ENCODE measurements at places on chromosomes 3 and 15.

GRCh38 chr3:186965141-186965879 is 35.0 kb downstream of the ST6GAL1 start:
- no peak for DNase-seq

GRCh38 chr3:42526616-42527367 is 24.3 kb downstream of the VIPR1 start:
- DNase-seq = no peak

- DNase-seq = no peak
Observed at GRCh38 chr15:79186616-79187015, 95.9 kb upstream of the ANKRD34C start.

DNA sequence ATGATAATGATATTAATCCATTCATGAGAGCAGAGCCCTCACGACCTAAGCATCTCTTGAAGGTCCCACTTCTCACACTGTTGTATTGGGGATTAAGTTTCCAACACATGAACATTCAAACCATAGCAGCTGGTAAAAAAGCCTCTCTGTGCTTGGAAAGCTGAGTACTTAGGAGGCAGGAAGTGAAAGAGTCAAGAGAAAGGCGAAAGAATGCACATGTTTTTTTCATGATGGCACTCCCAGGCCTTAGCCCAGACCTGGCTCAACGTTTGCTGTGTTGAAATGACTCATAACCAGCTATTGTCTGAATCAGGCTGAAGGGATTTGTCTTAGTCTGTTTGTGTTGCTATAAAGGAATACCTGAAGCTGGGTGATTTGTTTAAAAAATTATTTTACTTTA is 84.4 kb upstream of the RGMA start:
- DNase-seq = no peak

- no peak for DNase-seq
Observed at GRCh38 chr15:101142711-101143110, 109.1 kb downstream of the CHSY1 start.

GRCh38 chr15:33872416-33873106 is 95.7 kb upstream of the CHRM5 start:
- no peak for DNase-seq

- no peak for DNase-seq
Observed at GRCh38 chr15:64665179-64665578, 110.2 kb downstream of the RBPMS2 start.

DNA sequence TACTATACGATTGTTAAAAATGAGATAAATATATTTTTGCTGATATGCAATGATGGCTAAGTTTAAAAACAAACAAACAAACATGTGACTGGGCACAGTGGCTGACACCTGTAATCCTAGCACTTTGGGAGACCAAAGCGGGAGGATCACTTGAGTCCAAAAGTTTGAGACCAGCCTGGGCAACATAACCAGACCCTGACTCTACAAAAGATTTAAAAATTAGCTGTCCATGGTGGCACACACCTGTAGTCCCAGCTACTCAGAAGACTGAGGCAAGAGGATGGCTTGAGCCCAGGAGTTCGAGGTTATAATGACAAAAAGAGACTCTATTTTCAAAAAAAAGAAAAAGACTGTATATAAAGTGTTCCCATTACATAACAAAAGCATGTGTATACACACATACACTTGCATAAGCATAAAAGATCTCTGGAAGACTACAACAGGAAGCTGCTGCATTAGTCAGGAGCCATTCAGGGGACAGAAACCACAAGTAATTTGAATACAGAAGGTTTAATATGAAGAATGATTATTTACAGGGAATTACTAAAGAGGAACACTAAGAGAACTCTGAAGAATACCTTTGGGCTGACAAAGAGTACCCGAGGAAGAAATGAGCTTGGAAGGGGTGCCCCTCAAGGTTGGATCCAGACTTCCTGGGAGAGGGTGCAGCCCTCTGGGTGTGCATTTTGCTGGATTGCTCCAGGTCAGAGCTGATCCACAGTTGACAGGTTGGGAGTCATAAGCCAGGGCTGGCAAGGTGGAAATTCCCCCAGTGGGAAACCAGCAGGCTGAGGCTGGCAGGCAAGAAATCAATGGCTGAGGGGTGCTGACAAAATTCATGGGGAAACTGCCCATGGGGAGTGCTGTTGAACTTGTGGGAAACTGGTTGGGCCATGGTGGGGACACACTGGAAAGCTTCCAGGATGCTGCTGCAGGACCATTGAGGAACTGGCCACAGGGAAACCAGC is 9.3 kb upstream of the TM4SF18 start:
- no peak for DNase-seq

DNA sequence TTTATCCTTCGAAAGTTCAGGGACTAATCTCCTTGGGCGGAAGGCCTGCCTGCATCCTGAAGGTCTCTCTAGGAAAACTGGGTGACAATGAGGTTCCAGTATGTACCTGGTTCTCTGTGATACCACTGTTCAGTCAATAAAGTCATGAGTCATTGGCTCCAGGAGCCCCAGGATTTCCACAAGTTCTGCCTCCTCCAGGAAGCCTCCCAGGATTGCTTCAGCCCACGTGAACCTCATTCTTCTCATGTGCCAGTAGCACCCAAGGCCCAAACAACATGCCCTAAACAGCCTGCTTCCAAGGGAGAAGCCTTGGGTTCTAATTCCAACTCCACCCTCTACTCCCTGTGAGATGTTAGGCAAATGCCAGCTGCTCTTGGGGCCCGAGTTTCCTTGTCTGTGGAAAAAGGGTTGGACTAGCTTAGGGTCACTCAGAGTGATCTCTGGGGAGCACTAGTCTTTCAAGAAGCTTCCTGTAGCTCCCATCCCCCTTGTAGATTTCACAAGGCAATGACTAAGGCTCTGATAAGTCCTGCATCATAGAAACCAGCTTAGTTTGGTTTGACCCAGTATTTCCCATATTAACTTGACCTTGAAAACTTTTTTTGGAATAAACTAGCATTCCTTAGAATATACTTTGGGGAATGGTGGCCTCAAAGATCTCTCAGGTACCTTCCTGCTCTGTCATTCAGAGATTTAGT is 118.3 kb upstream of the ATP2B2 start:
- DNase-seq = no peak

GRCh38 chr3:112857526-112857925 is 10.9 kb upstream of the CD200R1L start:
- DNase-seq = no peak

GRCh38 chr3:49276475-49277382 is at the start of gene C3orf62:
Gene C3orf62, minus strand, starts transcription at chr3:49277232. Its CDS starts 360 bp downstream, at chr3:49276872.
- peak; percentile 94 for DNase-seq

DNA sequence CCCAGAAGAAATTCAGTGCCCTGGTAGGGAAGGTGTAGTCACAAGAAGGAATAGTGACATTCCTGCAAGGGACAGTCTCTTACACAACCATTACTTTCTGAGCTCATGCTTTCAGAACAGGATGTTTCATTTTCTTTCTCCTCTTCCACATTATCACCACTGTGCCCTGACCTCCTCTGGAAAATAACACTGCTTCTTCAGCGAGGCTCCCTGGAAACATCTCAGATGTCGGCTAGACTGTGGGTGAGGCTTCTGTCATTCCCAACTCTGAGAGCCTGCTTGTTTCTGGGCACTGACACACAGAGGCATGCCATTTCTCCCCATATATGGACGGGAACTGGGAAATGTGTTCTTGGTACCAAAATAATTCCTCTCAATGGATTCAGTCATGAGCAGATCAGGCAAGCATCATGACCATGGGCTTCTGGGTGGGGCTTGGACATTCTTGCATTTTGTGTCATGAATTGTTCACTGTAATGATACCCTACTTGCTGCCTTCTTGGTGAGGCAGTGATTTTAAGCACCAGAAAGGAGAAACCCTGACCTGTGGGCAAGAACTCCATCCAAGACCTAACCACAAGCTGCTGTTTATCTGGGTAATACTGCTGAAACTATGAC is 14.3 kb upstream of the TNFAIP8L3 start:
- DNase-seq = peak; percentile 48

DNA sequence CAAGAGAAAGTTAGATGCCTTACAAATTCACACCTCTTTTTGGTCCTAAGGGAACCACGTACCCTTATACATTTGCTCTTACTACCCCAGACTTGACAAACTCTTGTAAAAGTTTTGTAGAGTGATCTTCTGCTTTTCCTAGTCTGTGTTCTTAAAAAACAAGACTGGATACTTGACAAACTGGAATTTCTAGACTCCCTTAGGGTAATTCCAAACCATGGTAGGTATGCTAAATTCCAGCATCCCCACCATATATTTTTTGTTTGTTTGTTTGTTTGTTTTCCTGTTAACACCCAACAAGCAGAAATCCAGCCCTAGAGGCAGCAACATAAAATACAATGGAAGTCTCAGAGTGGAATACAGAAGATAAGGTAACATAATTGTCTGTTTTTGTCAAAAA is 280.7 kb upstream of the NR2F2 start:
- no peak for DNase-seq

DNA sequence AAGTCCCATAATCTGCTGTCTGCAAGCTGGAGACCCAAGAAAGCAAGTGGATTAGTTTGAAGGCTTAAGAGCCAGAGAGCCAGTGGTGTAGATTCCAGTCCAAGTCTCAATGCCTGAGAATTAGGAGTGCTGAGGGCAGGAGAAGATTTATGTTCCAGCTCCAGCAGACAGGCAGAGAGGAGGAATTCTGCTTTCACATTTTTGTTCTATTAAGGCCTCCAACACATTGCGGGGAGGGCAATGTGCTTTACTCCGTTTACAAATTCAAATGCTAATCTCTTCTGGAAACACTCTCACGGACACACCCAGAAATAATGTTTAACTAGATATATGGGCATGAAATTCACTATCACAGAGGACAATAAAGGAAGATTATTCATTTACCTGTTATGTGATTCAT is 54.0 kb downstream of the DPH6 start:
- no peak for DNase-seq

DNA sequence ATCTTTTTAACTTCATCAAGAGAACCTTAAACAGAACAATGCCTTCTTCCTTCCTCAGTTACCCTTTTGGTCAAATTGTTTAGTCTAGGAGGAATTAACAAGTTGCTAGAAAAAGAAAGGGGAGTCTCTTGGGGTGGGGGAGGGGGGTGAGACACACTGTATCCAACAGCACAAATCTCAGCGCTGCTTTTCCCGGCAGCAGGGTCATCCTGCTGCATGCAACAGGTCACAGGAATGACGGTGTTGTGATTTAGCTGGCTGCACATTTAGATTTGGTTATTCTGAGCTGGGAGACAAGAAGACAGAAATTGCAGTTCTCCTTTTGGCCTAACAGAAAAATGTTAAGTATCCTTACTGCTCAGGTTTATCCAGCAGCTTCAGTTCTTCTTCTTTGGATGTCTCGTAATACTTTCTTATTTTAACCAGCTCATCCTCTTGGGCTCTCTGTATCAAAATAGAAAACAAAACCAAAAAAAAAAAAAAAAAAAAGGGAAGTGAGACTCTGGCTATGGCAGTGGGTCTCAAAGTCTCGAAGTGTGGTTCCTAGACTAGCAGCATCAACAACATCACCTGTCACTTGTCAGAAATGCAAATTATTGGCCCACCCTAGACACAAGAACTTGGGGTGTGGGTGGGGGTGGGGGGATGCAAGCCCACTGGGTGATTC is 190.5 kb downstream of the GREM1 start:
- DNase-seq = no peak

- DNase-seq = no peak
Observed at GRCh38 chr15:93942269-93942694, 289.1 kb upstream of the MCTP2 start.

DNA sequence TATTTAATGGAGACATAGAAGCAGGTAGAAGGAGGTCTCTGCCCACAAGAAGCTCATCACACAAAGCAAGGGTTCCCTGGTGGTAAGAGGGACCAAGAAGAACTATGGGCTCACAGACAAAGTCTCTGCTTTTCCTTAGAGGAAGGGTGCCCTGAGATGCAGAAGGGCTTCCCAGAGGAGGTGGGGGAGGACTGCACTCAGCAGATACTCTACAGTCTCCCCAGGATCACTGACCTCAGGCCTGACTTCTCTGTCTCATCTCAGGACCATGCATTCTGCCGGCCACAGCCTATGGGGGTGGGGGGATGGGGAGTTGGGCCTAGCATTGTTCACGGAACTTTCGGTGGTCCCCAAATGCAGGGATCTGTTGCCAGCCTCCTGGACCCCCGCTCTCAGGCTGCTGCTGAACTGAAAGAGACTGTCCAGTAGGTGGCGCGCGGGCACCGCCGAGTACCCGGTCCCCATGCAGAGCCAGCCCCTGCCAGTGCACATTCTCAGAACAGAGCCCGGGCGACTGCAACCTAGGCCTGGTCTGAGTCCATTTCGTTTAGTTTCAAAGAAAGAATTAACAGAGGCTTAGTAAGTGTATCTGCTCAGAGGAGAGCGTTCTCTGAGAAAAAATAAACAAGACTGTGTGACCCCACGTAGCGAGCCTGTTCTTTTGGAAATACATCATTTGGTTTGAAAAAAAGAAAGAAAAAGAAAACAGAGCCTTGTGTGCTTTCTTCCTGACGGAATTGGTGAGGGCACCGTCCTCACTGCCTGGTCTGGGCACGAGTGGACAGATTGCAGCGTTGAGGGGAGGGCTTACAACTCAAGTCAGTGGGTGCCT is 74.1 kb downstream of the LRTM1 start:
- peak; percentile 81 for DNase-seq

GRCh38 chr15:77112838-77113504 is 42.1 kb upstream of the TSPAN3 start:
- no peak for DNase-seq

- no peak for DNase-seq
Observed at GRCh38 chr15:85312929-85313331, 67.5 kb upstream of the AKAP13 start.

- DNase-seq = no peak
Observed at GRCh38 chr3:131072099-131072559, 45.5 kb downstream of the NEK11 start.

DNA sequence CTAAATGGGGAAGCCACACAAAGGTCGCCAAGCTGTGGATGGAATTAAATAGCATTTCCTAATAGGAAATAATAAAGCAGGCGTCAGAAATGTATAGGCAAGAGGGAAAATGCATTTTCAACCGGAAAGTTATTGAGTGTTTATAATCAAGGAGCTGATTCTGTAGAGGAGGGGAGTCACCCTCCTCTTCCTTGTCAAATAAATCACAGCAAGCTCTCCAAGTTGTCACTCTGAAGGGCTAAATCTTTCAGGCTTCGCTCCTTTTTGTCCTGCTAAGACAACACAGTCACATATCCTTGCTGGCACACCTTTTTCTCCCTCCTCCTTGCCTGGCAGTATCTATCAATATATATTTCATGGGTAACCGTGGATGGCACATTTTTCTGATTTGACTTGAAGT is 338.4 kb downstream of the SATB1 start:
- DNase-seq = no peak

DNA sequence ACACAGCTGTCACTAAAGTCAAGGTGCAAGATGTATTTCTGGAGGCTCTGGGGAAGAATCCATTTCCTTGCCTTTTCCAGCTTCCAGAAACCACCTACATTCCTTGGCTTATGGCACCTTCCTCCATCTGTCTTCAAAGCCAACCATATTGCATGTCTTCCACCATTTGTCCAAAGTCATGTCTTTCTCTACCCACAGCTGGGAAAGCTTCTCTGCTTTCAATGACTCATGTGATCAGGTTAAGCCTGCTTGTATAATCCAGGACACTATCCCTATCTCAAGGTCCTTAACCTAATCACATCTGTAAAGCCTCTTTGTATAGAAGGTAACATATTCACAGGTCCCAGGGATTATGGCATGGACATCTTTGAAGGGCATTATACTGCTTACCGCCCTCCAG is 14.2 kb downstream of the ARHGAP31 start:
- no peak for DNase-seq

Measured in left hindlimb (tissue), 1 donor.